ENCODE measurements at places on chromosomes 5 and 9. TPM values are rescaled to one million over a fixed set of nuclear protein-coding genes. Genes with fewer than 3 reads are reported as not detected.

Gene PKD2L2
- total RNA-seq: 0.26 TPM

Gene KCNV2
- total RNA-seq: not detected

Gene BHMT2
- total RNA-seq: 20.3 TPM

Gene GKAP1
- 2.6 TPM for total RNA-seq

Gene C8G
- 1.2 TPM for total RNA-seq

Gene LCN9
- not detected for total RNA-seq

Gene SH2D3C
- not detected for total RNA-seq

Gene GRAMD2B
- 12.1 TPM for total RNA-seq

Gene OTP
- total RNA-seq: not detected

Gene EGR1
- 8.8 TPM for total RNA-seq

Gene ELP1
- 41.9 TPM for total RNA-seq

Gene FST
- 759 TPM for total RNA-seq

Gene TMC1
- total RNA-seq: not detected

Gene LCN15
- total RNA-seq: not detected

Gene SPATA31E1
- not detected for total RNA-seq

Gene SPINK6
- not detected for total RNA-seq

Gene ASS1
- 223 TPM for total RNA-seq

Gene SVEP1
- total RNA-seq: 76.3 TPM

Gene SLC6A19
- not detected for total RNA-seq

Gene NEURL1B
- 6.1 TPM for total RNA-seq

Measured in fibroblast of lung (primary cell).